Activated CD4-positive, CD25-positive, alpha-beta regulatory T cell (primary cell): ENCODE measurements at places on chromosomes 1 and 21.

DNA sequence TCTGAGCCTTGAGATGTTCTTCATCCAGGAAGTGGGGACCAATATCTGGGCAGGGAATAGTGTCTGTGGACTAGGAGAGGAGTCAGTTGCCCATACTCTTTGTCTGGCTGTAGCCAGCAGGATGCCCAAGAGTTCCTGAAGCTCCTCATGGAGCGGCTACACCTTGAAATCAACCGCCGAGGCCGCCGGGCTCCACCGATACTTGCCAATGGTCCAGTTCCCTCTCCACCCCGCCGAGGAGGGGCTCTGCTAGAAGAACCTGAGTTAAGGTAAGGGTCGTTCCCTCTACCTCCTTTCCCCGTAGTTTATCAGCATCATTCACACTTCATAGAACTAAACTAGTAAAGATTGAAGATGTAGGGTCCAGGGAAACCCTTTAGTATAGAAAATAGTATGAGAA, 3.4 kb upstream of the PPOX start:
- no peak for DNase-seq

DNA sequence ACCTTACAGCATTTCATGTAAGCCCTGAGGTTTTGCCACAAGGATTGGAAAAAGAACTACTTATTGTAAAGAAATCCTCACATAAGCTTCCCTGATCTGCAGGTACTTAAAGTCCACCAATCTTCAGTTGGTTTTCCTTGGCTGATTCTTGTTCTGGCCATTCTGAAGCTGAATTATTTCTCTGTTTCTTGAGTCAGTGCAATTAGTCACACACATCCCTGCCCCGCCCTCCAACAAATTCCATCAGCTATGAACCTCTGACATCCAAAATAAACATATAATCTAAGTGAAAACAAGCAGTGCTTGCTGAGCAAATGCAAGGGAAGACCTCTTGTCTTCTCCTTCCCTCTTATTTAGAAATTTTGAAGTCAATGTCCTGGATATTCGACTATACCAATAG, 8.2 kb upstream of the FNDC7 start:
- no peak for DNase-seq

DNA sequence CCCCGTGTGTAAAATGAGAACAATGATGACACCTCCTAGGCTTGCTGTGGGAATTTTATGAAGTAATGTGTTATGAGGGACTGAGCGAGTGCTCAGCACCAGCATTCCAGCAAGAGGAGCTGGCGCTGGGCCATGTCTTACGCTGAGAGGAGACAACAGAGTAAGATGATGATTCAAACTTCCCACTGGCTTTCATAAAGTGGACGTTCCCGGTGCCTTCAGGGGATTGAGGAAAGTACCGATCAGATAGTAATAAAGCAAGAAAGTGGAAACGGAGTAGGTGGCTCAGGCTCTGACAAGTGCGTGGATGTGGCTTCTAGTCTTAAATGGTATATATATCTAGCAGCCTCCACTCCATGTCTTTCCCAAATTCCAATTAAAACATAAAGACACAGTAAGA, 23.8 kb downstream of the EPHA10 start:
- DNase-seq: no peak

DNA sequence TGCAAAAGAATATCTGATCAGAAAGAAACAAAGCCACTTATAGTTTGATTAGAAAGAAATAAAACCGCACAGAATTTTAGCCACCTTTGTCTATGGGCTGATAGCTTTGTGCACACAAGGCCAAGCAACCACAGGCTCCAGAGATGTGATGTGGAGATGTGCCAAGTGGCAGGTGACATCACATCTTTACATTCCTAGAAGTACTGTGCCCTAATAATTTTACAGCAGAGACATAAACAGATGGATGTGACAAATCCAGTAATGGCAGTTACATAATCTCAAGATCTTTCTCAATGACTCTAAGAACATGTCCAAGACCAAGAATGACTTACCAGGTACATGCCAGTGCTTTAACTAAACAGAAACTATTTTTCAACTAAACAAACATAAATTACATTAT, 159.5 kb downstream of the LTN1 start:
- DNase-seq: no peak

GRCh38 chr1:158607296-158607695, 2.2 kb downstream of the OR10Z1 start:
- no peak for DNase-seq

DNA sequence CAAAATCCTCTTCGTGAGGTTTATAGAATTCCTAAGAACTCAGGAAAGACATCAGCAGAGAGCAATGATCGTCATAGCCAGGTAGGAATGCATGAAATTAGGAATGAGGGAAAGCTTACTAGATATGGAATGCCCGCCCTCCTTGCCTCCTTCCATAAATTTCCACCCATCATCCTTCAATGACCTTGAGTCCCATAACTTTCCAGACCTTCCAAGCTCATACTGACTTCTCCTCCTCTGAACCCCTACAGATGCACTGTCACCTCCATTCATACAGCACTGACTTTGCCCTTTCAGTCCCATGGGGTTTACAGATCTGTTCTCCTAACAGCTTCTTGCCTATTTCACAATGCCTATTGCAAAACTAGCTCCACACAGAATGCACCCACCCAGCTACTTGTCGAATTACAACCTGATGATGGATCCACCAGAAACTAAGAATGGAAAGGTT, 23.8 kb upstream of the PPP1R15B start:
- DNase-seq: no peak

- peak; percentile 4 for DNase-seq
Observed at GRCh38 chr1:42730988-42731387, 9.0 kb downstream of the CLDN19 start.

- no peak for DNase-seq
Observed at GRCh38 chr1:247465796-247466195, 7.9 kb upstream of the OR2B11 start.

- DNase-seq: no peak
Observed at GRCh38 chr1:27349784-27350662, 8.2 kb downstream of the SYTL1 start.

DNA sequence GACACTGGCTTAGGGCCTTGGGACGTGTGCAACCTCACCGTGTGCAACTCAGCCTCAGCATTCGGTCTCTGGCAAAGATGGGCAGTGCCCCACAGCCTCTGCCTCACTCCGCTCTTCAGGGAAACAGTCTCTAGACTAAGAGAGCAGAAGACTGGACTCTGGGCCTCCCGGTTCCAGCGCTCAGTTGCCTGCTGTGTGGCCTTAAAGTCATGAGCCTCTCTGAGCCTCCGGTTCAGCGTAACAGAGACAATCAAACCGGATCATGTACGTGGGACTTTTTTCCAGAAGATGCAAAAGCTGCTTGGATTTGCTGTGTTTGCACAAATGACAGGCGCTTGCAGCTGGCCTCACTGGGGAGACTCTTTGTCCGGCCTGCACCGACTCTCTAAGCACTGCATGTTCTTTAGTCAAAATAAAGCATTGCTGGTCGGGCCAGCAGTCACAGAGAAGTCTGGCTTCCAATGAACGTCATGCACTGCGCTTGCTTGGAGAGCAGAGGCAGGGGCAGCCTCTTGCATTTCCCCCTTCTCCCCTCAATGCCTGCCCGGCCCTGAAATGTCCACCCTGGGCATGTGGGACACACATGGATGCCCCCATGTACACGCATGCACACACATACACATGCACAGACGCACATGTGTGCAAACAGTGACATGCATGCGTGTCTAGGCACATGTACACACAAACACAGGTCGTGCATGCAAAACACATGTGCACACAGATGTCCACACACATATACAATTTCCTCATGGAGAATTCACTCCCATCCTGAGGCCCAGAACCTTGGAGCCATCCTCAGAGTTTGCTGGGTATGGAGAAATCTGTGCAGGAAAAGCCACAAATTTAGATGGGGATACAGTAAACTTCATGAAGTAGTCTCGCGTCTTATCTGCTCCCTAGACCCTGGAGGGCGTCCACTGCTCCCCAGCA, 152.4 kb downstream of the PRDM16 start:
- no peak for DNase-seq

GRCh38 chr1:116323491-116323890, 49.6 kb upstream of the ATP1A1 start:
- no peak for DNase-seq

GRCh38 chr1:227416156-227416830, 98.0 kb upstream of the CDC42BPA start:
- no peak for DNase-seq

DNA sequence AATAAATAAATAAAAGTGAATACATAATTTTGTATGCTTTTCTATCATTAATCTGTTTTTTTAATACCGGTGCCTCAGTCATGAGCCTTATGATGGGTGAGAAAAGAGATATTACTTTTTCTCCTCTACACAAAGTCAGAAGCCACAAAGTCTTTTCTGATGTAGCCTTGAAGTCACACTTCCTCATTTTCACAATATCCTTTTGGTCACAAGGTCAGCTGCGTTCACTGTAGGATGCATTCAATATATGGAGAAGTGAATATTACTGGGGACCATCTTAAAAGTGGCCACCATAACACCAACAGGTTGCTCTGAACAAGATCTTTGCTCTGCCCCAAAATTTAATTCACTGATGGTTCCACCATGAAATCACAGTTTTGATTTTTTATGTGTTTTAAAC, 83.3 kb upstream of the TNR start:
- DNase-seq: no peak

DNA sequence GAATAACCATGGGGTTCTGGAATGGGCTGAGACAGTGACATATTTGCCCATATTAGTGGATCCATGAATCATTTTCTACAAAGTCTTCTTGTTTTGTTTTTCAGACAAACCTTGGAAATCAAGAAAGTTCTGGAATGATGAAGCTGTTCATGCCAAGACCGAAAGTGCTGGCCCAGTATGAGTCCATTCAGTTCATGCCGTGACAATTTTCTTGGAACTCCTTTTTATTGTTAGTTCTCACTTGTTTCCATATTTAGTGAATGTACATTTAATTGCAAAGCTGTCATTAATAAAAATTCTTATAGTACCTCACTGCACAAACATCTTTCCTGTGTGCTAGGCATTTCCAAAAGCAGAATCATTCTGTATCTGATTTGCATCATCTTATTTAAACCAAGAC, 100.6 kb upstream of the KCNJ15 start:
- no peak for DNase-seq

- DNase-seq: no peak
Observed at GRCh38 chr1:16204634-16205333, 7.7 kb downstream of the ARHGEF19 start.

GRCh38 chr1:190179817-190180216, 297.8 kb downstream of the BRINP3 start:
- DNase-seq: no peak

GRCh38 chr1:221456918-221457317, 285.0 kb downstream of the DUSP10 start:
- DNase-seq: no peak

- no peak for DNase-seq
Observed at GRCh38 chr1:92478393-92478792, 8.3 kb downstream of the GFI1 start.

- no peak for DNase-seq
Observed at GRCh38 chr1:30629501-30629900, 93.9 kb downstream of the MATN1 start.

DNA sequence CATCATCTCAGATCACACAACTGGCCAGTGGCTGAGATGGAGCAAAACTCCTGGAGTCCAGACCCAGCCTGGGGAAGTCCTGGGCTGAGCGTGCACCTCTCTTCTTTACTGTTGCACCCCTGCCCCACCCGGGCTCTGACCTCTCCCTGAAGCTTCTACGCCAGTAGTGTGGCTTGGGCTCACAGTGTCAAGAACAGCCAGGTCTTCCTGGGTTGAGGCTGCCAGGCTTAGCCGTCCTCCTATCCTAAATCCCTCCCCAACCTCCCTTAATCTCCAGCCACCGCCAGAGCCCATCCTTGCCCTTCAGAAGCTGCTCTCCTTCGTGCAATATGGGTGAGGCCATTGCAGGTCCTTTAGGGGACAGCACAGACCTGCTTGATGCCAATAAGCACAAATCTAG, 399.2 kb upstream of the VAMP3 start:
- DNase-seq: no peak

DNA sequence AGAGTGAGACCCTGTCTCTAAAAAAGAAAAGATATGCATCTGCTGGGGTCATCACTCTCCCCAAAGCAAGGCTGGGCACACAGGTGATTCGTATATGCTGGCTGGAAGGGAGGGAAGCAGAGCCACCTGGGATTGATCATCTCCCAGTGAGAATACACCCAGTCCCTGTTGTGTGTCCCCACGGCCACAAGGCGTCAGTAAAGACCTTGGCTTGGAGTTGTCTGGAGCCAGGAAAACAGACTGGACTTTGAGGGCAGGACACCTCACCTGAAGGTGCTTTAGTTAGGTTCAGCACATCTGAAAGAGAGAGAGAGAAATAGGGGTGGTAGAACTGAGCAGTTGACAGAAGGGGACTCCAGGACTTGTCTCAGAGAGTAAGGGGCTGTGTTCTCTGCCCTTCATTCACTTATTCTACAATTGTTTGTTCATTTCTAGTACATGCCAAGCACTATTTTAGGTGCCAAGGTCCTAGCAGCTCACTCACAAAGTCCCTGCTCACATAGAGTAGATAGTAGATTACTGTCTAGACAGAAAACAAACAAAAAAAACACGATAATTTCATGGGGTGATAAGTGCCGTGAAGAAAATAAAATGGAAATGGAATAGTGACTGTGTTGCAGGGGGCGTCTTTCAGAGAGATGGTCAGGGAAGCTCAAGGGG, 13.5 kb downstream of the CITED4 start:
- no peak for DNase-seq

DNA sequence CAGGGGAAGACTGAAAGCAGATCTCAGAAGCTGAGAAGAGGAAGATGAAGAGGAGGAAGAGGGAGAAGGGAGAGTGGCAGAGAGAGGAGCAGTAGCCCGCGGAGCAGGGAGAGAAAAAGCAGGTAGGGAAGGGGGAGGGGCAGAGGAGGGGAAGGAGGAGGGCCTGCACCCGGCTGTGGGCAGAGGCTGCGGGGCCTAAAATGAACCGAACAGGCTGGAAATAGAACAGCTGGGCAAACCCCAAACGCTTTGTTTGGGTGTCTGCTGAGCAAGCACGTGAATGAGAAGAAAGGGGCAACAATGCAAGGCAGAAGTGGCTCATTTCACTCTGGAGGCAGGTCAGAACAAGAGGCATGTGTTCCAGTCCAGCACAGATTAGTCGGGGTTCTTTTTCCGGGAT, 33.5 kb downstream of the KCNC4 start:
- no peak for DNase-seq

DNA sequence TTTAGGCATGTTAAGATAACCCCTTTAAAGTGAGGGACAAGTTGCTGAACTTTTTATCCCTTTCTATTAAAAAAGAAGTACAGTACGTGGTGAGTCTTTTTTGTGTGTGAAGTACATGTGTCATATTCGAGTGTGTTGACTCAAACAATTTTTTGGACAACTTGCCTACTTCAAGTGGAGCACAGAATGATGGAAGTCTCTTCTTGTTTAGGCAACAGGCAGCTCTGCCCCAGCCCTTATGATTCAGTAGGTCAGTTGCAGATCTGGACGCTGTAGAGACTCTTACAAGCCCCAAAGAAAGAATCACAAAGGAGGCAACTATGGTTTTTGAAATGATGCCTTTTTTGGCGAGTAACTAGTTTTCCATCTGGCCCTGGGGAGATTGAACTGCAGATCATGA, 14.4 kb upstream of the ZFP69B start:
- no peak for DNase-seq
